ENCODE measurements at places on chromosomes 2 and 18.

- DNase-seq = peak; percentile 31
These were observed 38.3 kb upstream of the WIPF1 start for GRCh38 chr2:174635776-174636404.

DNA sequence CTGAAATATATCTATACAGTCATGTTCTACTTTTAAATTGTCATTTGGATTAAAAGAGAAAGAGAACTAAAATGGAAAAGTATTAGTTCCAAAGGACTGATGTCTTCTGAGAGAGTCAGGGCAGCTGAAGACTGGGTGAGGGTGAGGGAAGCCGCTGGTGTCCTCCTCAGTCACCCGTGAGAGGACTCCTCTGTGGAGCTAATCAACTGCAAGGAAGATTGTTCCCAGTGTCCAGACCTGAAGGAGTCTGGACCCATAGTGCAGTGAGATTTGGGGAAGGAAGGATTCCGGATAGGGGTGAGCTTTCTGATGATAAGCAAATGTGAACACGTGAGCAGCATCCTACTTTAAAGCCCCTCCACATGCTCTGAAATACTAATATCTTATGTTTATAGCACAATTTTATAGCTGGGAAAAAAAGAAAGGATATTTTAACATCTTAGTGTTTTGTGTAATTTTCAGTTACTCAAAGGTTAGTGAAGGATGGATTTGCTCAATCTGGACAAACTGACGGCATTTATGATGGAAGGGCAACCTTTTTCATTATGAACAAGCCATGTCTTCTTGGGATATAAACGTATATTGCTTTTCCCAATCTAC, 134.5 kb upstream of the TTC39C start:
- DNase-seq = no peak

GRCh38 chr2:31835450-31835849, 175.4 kb downstream of the MEMO1 start:
- no peak for DNase-seq

DNA sequence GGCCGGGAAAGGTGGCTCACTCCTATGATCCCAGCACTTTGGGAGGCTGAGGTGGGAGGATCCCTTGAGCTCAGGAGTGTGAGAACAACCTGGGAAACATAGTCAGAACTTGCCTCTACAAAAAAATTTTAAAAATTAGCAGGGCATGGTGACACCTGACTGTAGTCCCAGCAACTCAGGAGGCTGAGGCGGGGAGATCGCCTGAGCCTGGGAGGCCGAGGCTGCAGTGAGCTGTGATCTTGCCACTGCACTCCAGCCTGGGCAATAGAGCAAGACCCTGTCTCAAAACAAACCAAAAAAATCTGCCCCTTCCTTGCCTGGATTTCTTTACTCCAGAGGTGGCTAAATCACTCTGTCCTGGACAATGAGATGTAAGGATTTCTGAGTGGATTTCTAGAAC, 197.7 kb downstream of the NRP2 start:
- no peak for DNase-seq

- DNase-seq = no peak
These were observed 177.5 kb downstream of the CD8B2 start for GRCh38 chr2:106664669-106665068.

DNA sequence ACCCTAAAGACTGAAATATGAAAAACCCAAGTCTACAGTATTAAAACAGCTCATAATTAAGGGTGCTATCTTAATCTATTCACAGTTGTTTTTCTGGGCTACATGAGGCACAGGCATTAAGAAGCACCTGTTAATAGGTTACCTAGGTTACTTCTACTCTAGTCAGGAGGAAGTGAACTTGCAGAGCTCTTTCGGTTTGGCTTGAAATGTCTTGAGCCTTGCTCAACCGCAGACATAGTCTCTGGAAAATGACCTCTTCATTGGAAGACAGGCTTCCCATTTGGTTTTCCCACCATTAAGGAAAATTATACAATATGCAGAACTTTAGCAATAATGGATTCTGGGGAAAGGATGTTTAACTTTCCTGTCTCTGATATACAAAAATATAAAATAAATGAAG, 142.3 kb upstream of the KCNJ3 start:
- DNase-seq = no peak

DNA sequence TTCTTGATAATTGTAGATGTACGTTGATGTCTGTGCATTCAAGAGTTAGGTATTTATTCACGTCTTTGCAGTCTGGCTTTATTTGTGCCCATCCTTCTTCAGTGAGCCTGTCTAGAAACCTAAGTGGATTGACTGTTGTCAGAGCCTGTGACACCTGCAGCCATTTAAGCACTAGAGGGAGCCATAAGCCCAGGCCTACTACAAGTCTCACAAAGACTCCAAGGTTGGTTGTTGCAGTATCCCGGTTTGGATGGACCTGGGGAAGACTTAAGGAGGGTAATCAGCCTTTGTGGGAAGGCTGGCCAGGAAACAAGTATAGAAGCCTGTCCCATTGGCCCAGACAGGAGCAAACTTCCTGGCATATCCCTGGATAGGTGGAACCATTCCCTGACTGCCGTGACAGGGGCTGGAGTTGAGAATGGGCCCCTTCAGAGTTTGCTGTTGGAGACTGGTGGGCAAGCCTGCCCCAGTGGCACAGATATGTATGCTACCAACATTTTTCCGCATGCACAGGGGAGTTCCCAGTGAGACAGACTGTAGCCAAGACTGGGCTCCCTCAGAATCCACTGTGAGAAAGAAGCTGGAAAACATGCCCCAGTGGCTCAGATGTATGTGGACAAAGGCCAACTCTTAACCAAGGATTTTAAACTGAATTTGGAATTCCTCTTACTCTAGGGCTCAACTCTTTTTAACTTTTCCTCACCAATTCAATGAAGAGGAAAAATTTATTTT, 9.3 kb upstream of the LRRC30 start:
- peak; percentile 13 for DNase-seq

DNA sequence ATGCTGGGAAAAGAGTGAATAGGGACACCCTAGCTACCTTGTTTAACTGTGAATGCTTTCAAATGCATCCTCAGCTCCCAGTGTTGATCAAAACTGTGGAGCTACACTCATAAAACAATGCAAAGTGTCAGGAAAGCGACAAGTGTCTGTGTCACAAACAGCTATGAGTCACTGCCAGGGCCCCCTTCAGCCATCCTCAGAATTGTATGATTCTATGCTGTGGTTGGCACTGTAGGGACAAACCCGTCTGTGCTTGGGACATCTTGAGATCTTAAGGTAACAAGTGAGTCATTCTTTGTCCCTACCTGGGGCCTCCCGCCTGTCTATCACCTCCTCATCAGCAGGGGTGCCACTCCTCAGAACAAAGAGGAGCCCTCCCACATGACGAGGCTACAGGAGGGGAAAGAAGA, 42.4 kb downstream of the KLF7 start:
- no peak for DNase-seq

- DNase-seq = no peak
These were observed 200.7 kb downstream of the RPIA start for GRCh38 chr2:88892207-88892606.

GRCh38 chr18:33749834-33750233, 171.8 kb downstream of the ASXL3 start:
- DNase-seq = no peak

DNA sequence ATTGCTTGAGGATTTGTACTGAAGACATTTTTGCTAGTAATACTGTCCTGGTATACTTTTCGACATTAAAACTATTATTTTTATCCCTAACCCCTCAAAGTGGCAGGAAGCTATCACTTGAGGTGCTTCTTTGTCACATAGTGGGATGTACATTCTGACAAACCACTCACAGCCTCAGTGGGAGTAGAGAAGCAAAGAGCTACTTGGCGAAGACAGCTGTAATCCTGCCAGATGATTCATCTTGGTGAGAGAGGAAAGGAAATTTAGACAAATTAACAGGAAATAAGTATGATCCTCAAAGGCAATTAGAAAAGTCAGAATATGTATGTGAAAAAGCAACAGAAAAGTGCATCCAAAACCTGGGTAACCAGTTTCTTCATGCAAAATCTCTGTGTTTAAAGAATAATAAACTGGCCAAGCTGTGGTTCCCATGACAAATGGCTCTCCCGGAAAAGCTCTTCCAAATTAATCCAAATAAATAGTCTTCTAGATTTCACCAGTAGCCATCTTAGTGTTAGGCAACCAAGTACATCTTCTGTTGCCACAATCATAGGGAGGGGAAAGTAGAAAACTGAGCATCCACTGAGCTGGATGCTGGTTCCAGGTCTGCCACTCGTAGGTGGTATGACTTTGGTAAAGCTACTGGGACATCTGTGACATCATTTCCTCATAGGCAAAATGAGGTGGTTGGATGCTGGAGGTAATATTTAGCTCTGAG, 308.0 kb upstream of the LYPD1 start:
- DNase-seq = no peak

DNA sequence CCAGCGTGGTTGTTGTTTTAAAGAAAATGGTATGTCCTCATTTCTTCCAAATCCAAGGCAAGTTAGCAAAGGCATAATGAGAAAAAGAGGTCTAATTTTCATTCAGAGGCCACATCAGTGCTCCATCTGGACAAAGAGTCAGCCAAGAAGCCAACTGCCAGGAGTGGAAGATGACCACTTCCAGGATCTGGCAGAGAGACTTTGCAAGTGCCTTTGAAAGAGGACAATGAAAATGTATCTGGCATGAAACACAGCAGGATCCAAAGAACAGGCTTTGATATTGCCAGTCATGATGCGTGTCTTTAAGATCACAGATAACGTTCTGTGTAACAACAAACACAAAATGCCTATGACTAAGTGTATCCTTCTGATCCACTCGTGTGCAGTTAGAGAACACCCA, 82.8 kb downstream of the AFF3 start:
- no peak for DNase-seq

GRCh38 chr2:218827701-218828476, 3.7 kb downstream of the PRKAG3 start:
- DNase-seq = no peak

DNA sequence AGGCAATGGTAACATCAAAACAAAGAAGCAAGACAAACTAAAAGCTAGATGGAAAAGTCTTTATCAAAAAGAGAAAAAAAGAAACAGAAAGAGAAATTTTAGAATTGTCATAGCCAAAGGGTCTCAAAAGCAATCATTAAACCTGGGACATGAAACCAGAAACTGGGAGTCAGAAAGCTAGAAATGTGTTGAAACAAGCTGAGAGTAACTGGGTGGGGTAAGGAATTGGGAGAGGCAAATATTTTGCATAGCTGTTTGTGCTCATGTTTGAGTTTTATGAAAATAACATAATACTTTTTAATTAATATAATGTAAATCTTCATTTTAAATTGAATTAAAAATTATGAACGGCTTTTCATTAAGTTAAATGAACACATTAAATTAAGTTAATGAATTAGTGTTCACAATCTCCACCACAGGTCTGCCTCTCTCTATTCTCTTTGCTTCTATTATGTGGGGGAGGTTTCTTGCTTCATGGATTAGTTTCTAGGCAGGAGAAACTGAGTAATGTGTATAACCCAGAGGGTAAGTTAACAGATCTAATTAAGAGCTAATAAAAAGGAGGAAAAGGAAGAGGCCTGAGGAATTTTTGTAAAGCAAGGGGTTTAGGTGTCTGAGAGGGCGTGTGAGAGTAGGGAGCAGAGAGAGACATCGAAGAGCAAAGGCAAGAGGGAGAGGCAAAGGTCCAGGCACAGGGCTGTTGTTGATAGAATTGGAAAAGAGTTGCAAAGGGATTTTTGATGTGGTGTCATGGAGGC, 20.0 kb upstream of the SERPINB2 start:
- DNase-seq = no peak

DNA sequence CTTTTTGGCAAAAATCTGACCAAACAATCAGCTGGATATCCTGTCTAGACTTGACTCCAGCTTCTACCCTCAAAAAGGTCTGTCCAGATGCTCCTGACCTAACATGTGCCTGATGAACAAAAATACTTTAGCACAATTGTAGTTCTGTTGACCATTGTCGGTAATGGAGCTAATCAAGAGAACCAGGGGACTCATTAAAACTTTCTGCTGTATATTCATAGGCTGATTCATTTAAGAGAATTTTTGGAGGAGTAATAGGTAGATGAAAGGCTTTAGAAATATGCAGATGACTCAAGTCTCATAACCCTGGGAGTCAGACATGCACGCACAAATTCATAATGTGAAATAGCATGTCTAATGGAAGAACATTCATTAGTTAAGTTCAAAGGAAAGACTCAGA, 514.2 kb downstream of the TXNL1 start:
- peak; percentile 92 for DNase-seq

DNA sequence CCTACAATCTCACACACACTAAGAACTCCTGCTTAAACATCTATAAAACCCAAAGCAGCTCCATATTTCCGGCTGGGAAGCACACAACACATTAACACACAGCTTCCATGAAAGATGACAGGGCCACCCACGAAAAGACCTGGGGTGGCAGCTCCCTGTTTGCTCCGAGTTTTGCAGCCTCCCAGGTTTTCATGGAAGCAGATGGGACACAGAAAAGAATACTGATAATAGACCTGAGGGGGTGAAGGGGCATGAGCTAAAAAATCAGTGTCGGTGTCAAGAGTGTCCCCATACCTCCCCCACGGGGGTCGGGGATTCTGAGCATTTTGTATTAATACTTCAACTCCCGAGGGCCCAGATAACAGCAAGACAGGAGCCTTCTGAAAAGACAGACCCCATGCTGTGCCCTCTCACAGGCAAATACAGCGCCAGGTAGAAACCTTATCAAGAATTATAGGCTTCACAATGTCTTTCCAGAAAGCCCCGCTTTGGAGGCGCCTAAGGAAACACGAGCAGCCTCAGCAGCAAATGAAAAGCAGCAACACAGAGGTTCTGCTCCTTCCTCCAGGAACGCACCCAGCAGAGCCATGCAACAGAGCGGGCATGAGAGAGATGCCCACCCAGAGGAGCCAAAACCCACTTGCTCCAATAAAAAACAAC, 50.5 kb downstream of the ZNF516 start:
- DNase-seq = no peak

DNA sequence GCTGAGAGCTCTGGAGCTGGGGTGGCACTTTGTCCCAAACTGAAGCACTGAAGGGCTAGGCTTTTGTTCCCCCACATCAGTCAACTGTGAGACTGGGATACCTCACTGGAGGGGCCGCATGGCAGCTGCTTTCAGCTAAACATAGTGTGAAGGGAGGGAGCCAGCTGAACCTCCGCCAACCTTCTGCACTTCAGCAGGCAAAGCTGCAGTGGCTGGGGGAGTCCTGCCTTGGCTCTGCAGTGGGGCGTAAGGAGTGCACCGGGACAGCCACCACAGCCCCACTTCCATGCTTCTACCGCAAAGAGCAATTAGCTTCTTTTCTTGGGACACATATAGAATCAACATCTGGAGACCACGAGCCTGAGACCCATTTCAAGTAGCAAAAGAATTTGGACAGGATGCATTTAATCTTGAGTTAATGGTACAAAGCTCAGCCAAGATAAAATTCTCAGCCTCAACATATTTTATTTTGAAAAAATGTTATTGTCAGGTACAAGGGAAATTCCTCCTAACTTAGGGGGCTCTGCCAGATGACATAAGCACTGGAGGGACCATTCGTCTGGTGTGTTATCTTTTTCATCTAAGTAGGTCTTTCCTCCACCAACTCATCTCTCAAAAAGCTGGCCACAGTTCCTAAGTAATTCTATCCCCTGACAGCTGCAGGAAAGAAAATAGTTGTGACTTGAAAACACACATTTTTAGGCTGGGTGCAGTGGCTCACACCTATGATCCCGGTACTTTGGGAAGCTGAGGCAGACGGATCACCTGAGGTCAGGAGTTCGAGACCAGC, 25.6 kb upstream of the MYCN start:
- no peak for DNase-seq

- no peak for DNase-seq
These were observed 18.9 kb downstream of the SDC1 start for GRCh38 chr2:20205915-20206524.

GRCh38 chr2:240811346-240812300, 8.4 kb downstream of the KIF1A start:
- DNase-seq = no peak

All from GM04503 (cell line).